ENCODE measurements at places on chromosomes 3 and 15. TPM values are rescaled to one million over a fixed set of nuclear protein-coding genes. Genes with fewer than 3 reads are reported as not detected.
A peak's percentile ranks its signal among the peaks of the same experiment; 100 is the strongest.

The ARHGAP11A gene
- 14.1 TPM for total RNA-seq

The GPR27 gene
- total RNA-seq: 4.0 TPM

The FMN1 gene
- 4.0 TPM for total RNA-seq

The PRICKLE2 gene
- total RNA-seq: 56.1 TPM

The SLC22A14 gene
- not detected for total RNA-seq

The FANCI gene
- total RNA-seq: 32.1 TPM

The MYLK gene
- 112 TPM for total RNA-seq

The CKMT1A gene
- total RNA-seq: not detected

The AP3B2 gene
- total RNA-seq: 0.17 TPM

GRCh38 chr3:157088601-157089454 is 71.1 kb downstream of the CCNL1 start:
- peak; percentile 85 for DNase-seq

DNA sequence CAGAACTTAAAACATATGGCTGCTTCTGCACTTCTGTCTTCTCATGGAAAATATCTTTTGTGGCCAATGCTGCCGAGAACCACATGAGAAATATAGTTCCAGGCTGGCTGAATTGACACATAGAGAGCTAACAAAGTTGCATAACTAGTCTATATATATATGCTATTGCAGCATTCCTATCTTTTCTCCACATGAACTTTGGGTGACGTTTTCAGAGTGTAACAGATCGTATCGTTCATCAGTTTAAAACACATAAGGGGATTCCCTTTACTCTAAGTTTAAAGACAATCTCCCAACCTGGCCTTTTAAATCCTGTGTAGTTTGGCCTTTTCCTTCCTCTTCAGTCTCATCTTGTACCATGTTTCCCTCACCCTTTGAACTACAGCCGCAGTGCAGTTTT is 394.2 kb upstream of the CBLB start:
- no peak for DNase-seq

- peak; percentile 91 for DNase-seq
Measured at GRCh38 chr3:141336672-141337522, 31.4 kb upstream of the ZBTB38 start.

GRCh38 chr15:40354408-40355171 is 3.4 kb upstream of the DISP2 start:
- no peak for DNase-seq

- no peak for DNase-seq
Measured at GRCh38 chr3:139132976-139133375, 88.3 kb upstream of the PRR23C start.

- DNase-seq: no peak
Measured at GRCh38 chr15:81085213-81085612, 48.9 kb upstream of the CFAP161 start.

- no peak for DNase-seq
Measured at GRCh38 chr3:147418808-147419701, 9.9 kb downstream of the ZIC1 start.

DNA sequence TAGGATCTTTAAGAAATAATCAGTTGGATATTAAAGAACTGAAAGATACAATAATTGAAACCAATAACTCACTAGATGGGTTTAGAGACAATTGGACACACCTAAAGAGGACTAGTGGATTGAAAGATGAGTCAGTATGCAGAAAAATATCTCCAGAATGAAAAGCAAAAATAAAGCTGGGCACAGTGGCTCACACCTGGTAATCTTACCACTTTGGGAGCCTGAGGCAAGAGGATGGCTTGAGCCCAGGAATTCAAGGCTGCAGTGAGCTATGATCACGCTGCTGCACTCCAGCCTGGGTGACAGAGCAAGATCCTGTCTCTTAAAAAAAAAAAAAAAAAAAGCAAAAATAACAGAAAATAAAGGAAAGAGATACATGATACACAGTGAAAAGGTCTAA is 37.4 kb upstream of the CCDC174 start:
- no peak for DNase-seq

- DNase-seq: peak; percentile 49
Measured at GRCh38 chr3:195559723-195560409, 16.7 kb upstream of the PPP1R2 start.

GRCh38 chr3:134795746-134796280 is 753 bp downstream of the EPHB1 start:
- DNase-seq: no peak

DNA sequence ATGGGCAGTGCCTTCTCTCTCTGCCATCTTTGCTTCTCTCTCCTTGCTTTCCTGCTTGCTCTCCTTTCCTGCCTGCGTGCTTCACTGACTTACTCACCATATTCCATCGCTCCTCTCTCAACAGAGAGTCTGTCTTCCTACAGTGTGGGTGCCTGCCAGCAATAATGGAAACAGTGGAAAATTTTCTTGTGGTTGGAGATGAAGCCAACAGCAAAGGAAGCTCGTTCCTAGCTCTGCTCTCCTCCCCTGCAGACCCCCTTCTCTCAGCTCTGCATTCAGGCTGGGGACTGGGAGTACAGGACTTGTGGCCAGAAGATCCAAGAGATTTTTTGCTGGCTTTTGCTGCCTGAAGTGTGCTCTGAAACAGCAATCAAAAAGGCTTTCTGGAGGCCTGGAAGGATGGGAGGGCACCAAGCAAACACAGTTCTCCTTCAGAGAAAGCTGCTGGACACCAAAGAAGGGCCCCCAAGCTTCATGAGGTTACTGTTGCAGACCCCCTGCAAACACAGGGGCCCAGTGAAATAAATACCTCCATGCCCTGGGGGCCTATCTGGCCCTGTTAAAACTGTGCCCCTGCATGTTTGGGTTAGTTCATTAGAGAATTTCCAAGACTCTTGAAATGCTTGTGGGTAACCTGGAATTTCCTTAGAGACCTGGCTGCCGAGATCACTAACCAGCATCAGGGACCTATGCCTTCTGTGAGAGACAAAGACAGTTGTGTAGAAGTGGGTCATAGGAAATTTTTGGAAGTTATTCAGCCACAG is 149.9 kb upstream of the RASGRP1 start:
- peak; percentile 93 for DNase-seq

GRCh38 chr15:81511138-81511537 is 137.1 kb upstream of the TMC3 start:
- no peak for DNase-seq

DNA sequence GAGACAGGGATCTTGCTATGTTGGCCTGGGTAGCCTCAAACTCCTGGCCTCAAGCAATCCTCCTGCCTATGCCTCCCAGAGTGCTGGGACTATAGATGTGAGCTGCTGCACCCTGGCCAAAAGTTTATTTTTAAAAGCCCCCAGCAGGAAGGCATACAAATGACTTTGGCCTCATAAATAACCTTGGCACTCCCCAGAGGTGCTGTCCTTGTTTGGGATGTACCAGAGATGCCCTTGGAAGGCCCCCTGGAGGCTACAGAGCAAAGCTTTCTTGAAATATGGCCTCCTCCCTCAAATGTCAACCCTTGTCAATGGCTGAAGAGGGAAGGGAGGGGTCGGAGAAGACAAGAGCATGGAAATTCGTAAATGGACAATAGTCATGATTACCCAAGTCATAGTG is 14.0 kb upstream of the RTP3 start:
- DNase-seq: no peak

DNA sequence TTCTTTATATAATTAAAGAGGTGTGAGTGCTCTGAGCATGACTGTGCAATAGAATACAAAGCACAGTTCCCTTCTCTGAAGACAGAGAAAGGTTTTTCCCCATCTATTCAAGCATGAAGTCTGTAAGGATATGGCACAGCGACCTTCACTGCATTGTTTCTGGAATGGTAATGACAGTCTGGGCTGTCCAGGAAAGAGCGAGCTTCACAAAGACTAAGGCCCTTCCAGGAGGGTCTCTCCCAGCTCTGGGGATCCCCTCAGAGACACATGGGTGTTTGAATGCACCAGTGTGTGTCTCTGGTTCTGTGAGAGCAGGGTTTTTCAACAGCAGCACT is 179.9 kb upstream of the NR2E3 start:
- DNase-seq: peak; percentile 47

- DNase-seq: no peak
Measured at GRCh38 chr3:48662145-48662752, 437 bp downstream of the CELSR3 start.

DNA sequence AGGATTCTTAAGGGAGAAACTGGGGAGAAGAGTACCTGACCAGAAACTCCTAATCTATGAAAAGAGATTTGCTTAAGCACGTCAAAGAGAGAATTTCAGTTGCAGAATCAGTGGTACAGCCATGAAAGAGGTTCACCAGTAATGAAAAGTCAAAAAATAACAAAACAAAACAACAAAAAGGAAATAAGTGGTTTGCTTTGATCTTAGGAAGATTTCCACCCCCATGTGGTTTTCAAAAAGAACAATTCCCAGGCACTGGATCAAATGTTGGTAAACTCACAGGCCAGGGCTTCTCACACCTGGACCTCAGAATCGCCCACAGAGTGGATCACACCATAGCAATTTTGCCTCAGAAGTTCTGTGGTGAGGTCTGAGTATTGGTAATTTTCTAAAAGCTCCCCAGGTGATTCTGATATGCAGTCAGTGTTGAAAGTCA is 67.5 kb downstream of the TMEM39A start:
- no peak for DNase-seq

DNA sequence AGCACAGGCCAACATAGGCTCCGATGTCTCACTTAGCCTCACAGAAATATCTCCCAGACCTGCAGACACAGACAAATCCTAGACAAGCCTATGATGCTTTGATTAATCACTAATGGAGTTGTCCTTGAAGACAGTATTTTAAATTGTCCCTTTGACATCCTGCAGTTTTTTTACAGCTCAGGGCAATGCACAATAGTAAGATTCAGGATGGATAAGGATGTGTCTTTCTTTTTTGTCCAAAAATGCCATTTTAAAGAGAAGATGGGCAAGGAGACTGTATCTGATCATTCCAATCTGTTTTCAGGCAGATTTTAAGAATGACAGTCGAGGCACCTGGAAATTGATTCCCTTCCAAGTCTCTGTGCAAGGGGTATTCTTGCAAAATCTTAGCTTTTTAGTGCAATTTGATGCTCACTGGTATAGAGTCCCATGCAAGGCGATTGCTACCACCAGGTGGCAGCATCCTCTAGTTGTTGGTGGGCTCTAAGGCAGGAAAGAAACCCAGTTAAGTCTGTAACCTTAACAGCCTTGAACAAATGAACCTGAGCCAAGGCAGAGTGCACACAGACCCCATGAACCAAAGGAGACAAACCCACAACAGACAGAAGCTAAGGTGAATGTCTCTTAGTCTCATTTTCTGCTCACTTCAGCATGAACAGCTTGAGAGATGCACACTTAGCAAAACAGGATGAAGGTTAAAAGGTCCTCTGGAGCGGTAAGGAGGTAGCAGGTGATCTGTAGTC is 51.2 kb upstream of the MINAR1 start:
- DNase-seq: peak; percentile 57

GRCh38 chr3:39434574-39434973 is 28.1 kb downstream of the RPSA start:
- no peak for DNase-seq

DNA sequence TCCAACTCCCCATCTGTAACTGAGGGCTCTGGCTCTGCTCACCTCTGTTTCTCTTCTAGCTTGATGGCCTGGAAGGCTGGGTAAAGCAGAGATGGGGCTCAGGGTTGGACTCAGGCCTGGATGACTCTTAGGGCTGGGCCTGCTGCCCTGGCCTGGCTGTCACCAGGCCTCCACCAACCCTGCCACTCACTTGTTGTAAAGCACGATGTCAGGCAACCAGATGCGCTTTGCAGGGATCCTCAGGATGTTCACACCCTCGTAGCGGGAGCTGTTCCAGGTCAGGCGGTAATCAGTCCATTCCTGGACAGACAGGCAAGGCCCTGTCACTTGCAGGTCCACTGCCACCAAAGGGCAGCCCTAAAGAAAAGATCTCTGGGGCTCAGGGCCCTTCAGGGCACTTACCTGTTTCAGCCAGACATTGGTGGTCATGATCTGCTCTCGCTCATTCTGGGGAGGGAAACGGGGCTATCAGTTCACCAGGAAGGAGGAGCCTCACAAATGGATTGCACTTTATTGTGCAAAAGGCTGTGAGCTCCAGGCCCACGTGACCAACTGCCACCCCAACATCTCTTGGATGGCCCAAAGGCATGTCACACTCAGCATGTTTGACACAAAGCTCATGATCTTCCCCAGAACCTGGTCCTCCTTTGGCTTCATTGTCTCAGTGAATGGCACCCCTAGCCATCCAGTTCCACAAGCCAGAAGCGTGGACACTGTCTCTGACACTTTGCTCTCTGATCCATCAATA is 9.9 kb downstream of the CHRNB4 start:
- no peak for DNase-seq

DNA sequence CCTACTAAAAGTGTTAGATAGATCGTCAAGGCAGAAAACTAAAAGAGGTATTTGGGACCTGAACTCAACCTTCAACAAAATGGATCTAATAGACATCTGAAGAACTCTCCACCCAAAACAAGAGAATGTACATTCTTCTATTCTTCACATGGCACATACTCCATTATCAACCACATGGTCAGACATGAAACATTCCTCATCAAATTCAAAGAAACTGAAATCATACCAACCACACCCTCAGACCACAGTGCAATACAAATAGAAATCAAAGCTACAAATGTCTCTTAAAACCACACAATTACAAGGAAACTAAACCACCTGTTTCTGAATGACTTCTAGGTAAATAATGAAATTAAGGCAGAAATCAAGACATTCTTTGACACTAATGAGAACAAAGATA is 984.1 kb upstream of the GBE1 start:
- no peak for DNase-seq

DNA sequence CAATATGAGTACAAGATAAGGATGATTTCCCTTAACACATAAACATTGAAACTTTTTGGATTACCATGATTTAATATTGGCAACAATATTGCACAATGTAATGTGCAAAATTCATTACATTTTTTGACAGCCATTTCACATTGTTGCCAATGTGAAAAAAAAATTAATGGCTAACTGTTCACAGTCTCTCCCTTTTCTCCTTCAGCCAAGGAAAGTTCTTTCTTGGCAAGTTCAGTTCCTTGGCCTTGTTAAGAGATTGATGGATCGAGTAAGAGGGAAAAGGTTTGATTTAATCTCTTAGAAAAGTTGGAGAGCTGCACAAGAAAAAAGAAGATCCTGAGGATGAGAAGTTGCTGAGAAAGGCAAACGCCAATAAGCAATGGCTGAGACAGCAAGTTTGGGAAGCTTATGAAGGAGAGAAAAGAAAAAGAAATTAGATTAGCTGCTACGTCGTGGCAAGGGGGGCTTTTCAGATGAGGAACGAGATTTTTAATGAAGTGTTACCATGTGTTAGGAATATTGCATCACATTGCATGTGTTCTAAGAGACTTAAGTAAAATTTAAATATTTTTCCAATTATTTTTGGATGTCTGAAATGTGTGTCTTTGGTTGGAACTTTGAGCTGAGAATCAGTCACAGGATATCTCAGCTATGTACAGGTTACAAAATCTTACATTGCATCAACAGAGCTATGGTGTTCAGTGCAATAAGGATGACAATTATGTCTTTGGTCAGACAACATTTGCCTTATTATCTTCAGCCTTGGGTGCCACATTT is 61.4 kb upstream of the ZNF280D start:
- DNase-seq: no peak

- DNase-seq: peak; percentile 96
Measured at GRCh38 chr3:134008630-134009156, 21.0 kb downstream of the SLCO2A1 start.
